Activated naive CD4-positive, alpha-beta T cell treated with anti-CD3 and anti-CD28 coated beads, Interleukin-2, amount 10 ng/mL, durations not matched to agents 7 days and 5 days (primary cell): ENCODE measurements at places on chromosomes 13 and 19.

- no peak for DNase-seq
Measured at GRCh38 chr19:17829855-17830566, 8.7 kb upstream of the INSL3 start.

- no peak for DNase-seq
Measured at GRCh38 chr13:38635030-38635429, 51.8 kb upstream of the FREM2 start.

DNA sequence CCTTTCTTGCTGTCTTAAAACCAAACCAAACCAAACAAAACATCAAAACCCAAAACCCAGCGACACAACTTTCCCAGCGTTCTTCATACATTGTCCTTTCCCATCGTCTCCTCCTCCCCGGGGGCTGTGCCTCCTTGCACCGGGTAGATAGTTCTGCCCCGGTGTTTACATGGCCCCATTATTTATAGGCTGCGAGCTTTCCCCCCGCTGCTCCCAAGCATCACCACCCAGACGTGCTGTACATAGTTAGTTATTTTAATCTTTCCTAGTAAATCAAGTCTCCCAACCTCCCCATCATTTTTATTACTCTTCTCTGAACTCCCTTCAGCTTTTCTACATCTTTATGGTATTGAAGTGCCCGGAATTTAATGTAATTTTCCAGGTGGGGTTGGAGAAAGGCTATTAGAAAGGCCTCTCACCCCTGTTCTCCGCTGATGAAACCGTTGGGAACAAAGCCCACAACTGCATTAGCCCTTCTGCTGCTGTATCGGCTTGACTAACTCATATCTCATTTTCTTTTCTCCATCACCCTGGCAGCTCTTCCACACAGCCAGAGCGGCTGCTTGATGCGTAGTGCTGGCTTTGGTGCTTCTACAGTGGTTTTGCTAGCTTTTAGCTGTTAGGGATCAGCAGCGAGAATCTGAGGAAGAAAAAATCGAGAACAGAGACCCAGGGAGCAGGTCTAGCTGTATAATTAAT, 53.1 kb downstream of the FGF9 start:
- DNase-seq, result no peak

DNA sequence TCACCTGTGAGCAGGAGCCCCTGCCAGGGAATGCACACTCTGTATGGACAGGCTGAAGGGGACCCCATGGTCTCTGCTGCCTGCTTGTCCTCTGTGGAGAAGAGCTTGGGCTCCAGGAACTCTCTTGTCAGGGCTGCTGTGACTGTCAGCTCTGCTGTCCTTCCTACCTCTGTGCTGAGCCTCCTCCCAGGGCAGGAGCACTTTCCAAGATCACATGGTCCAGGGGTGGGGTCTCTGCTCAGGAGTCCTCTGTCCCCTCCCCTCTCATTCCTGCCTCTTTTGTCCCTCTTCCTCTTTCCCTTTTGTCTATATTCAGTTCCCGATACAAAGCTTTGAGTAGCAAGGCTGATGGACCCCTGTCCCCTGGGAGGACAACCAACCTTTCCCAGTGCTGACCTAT, at the start of gene CEACAM7:
Gene CEACAM7 (minus strand): TSS at position 173 of the 400 bp plus-strand sequence. CDS start 105 bp downstream, at position 68.
- no peak for DNase-seq

DNA sequence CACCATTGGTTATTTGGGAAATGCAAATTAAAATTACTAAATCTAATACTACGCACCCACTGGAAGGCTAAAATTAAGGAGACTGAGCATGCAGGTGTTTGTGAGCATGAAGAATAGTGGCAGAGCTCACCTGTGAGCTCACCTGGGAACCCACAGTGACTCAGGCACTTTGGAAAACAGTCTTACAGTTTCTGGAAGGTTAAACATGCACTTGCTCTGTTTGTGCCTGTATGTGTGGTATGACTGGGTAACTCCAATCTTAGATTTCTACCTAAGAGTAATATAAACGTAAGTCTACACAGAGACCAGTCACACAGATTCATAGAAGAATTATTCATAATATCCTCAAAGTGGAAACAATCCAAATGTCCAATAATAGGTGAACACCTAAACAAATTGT, 318.8 kb downstream of the ATP8A2 start:
- DNase-seq, result no peak

DNA sequence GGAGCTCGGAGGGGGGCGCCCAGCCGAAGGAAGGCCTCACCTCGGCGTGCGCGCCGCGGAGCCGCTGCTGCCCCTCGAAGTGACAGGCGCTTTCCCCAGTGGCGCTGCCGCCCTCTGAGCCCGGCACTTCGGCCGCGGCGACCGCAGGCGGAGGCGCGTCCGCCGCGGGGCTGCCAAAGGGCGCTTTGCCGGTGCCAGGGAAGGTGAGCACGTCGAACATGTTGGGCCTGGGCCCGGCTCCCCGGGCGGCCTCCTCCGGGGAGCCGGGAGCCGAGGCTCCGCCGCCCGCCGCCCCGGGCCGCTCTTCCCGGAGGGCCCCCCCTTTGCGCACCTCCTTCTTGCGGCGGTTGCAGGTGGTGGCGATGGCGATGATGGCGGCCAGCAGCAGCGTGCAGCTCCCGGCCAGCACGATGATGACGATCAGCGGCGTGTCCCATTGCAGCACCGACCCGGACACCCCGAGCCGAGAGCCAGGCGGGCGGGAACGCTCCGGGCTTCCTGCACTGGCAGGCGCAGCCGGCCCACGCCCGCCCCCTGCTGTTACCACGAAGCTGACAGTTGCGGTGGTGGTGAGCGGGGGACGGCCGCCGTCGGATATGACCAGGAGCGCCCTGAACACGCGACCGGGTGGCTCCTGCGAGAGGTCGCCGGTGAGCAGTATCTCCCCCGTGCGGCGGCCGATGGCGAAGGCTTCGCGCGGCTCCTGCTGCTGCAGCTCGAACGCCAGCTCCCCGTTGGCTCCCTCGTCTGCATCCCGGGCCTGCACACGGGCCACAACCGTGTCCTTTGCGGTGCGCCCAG, 2.5 kb downstream of the PCDH8 start:
- DNase-seq, result peak; percentile 52

- no peak for DNase-seq
Measured at GRCh38 chr13:27355894-27356293, 68.5 kb upstream of the GTF3A start.
